ENCODE measurements at places on chromosomes 1 and 21.

DNA sequence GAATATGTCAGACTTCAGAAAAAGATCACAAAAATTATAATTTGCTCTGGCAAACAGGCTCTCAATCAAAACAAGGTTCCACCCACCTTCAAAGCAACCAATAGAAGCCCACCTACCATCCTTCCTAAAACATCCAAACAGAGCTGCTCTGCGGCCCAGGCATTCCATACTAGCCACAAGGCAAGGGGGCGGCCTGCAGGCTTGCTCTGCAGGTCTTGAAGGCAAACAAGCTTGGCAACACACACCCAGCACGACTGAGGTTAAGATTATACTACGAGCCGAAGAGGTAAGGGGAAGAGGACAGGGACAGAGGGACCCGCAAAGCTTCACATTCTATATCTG is 207.3 kb downstream of the SLC45A1 start:
- DNase-seq = no peak

GRCh38 chr1:109990302-109990653 is 5.7 kb downstream of the AHCYL1 start:
- no peak for DNase-seq

DNA sequence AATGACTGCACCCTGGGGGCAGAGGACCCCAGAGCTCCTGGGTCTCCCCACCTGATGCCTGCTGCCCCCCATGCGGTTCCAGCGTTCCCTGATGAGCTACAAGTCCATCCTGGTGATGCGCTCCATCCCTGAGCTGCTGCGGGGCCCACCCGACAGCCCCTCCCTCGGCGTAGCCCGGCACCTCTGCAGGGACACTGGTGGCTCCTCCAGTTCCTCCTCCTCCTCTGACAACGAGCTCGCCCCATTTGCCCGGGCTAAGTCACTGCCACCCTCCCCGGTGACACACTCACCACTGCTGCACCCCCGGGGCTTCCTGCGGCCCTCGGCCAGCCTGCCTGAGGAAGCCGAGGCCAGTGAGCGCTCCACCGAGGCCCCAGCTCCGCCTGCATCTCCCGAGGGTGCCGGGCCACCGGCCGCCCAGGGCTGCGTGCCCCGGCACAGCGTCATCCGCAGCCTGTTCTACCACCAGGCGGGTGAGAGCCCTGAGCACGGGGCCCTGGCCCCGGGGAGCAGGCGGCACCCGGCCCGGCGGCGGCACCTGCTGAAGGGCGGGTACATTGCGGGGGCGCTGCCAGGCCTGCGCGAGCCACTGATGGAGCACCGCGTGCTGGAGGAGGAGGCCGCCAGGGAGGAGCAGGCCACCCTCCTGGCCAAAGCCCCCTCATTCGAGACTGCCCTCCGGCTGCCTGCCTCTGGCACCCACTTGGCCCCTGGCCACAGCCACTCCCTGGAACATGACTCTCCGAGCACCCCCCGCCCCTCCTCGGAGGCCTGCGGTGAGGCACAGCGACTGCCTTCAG is 35.5 kb downstream of the TRIM11 start:
- DNase-seq = no peak

GRCh38 chr1:53651356-53651755 is 87.6 kb downstream of the GLIS1 start:
- DNase-seq = no peak

DNA sequence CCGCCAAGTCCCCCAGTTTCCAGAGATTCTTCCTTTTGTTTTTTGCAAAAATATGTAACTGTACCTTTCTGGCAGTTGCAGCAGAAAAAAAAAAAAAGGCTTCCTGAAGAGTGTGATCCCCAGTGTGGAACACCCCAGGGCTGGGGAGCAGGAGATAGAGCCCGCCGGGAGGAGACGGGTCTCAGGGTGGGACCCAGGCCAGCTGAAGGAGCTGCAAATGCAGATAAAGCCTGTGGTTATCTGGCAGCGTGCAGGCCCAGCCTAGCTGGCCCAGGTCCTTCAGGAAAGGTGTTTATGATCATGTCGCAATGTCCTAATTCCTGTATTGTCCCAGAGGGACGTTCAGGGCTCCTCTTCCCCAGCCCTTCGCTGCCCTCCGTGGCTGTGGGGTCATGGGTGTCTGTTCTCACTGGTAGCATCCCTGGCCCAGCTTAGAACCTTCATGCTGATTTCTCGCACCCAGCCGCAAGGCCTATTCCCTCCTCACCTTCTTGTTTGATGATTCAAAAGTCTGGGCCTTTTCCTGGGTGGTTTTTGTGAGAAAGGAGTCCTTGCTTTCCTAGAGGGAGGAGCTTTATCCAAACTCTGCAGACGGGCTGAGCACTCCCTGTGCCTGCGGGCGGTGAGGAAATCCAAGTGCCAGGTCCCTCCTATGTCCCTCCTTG is 26.2 kb downstream of the RNF187 start:
- no peak for DNase-seq

- no peak for DNase-seq
Measured at GRCh38 chr1:169091480-169091941, 15.0 kb upstream of the ATP1B1 start.
